Stimulated activated CD4-positive, alpha-beta T cell treated with anti-CD3 and anti-CD28 coated beads, Interleukin-2, amount 100 ng/mL, for 48 hours (primary cell): ENCODE measurements at places on chromosomes 11 and 22.

DNA sequence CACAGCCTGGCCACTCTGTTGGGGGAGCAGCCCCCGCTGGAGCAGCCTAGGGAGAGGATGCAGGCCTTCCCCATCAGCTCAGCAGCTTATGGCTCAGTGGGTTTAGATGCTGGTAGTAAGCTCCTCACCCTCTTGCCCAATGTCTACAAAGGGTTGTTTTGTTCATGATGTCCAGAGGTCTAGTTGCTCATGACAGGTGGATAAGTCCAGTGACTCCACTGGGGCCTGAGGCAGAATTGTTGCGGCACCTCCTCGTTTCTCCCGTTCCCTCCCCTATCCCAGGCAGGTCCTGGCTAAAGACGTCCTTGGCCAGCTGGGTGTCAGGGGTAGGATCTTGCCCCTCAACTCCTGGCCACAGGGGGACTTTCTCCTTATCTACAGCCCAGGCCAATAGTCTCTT lies 233.5 kb upstream of the B3GAT1 start:
- no peak for DNase-seq

GRCh38 chr11:45058647-45058950 lies 87.8 kb upstream of the PRDM11 start:
- DNase-seq: no peak

DNA sequence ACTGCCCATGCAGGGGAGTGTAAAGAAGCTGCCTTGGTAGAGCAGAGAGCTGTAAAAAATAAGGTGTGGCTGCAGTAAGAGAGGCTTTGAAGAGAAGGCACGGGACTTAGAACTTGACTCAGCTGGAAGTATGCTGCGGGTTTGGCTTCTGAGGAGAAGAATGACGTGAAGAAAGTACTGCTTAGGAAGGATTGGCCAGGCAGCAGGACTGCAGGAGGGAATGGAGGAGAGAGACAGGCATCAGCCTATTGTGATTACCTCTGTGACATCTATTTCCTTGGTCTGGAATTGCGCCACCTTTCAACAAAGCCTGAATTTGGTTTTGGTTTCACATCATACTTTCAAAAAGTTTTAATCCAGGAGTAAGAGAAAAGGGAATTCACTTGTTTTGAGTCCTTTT lies 22.5 kb downstream of the PRRG4 start:
- no peak for DNase-seq

DNA sequence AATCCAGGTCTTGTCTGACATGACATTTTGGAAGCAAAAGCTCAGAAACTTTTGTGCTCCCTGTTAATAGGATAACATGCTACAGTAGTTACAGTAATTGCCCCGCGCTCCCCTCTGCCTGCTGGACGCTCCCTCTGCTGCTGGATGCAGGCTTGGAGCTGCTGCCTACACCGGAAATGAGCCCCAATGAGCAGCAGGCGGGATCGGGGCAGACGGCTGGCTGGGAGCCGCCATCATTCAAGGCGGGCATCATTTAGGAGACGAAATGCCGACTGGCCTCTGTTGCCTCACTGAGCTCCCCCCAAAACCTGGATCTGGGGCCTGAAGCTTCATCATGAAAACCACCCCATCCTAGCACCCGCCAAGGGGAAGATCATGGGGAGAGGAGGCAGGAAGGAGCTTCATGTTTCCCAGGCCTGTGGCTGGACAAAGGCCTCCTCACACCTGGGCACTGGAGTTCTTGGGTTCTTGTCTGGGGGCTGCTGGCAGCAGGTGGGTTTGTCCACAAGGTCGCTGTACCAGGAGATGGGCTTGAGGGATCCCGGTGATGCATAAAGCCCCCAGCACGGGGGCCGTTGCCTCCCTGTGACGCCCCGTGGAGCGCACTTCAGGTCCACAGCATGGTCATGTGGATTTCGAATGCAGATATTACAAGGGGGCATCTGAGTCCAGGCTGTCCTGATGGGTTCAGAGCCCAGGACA lies 664.3 kb downstream of the BRD1 start:
- DNase-seq: no peak

GRCh38 chr11:38582151-38582550 lies 1984.1 kb upstream of the RAG2 start:
- DNase-seq: no peak

- no peak for DNase-seq
Observed at GRCh38 chr22:25623310-25623734, 58.8 kb downstream of the GRK3 start.

GRCh38 chr11:10291801-10292638 lies 2.0 kb downstream of the SBF2 start:
- no peak for DNase-seq

GRCh38 chr11:131534611-131535010 lies 164.2 kb downstream of the NTM start:
- DNase-seq: no peak

DNA sequence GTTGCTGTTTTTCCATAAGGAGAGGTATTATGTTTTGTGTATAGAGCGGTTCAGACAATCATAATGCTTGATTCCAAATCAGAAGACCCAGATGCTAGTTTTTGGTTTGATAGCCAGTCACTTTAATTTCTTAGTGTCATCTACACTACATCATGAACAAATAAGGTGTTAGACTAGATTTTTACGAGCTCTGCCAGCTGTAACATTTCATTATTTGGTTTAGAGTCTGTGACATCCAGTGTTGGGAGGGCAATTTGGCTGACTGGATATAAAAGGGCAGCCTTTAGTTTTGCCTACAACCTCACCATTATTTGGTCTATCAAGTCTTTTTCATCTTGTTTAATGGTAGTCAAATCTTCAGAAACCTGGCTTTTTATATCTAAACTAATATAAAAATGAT lies 30.2 kb upstream of the FBXO3 start:
- no peak for DNase-seq

DNA sequence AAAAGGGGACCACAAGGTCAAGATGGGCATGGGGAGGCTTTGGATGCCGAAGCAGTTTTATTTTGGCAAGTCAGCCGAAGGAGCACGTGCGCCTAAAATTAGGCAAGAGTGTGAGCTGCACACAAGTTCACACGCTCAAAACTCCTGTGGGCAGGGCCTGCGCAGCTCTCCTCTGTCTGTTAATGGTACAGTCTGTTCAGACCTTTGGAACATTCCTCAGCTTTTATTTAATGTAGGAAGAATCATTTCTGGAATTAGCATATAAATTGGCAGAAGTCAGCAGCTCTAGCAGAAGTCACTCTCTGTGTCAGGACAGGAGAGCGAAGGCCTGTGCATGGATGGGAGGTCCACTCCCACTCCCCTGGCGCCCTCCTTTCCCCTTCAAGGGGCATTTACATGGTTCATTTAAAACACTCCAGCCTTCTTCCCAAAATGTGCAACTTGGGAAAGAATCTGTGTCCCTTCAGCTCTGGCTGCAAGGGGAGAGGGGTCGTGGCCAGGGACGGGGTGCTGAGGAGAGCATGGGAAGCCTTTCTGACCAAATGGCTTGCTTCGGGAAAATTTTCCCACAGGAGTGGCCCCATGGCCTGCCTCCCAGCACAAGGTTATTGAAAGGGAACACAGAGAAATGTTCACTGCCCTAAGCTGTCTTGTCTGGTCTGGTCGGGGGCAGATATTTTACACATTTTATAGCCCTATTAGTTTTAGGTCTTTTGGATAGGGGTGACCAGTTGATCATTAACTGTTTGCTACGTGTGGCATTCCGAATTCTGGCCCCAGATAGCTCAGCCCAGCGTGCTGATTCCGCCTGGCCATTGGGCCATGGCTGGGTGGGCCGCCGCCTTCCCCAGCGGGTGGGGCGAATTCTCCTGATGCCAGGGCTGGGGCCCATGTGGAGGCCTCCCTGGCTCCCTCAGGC lies 43.9 kb upstream of the SMIM38 start:
- DNase-seq: no peak

DNA sequence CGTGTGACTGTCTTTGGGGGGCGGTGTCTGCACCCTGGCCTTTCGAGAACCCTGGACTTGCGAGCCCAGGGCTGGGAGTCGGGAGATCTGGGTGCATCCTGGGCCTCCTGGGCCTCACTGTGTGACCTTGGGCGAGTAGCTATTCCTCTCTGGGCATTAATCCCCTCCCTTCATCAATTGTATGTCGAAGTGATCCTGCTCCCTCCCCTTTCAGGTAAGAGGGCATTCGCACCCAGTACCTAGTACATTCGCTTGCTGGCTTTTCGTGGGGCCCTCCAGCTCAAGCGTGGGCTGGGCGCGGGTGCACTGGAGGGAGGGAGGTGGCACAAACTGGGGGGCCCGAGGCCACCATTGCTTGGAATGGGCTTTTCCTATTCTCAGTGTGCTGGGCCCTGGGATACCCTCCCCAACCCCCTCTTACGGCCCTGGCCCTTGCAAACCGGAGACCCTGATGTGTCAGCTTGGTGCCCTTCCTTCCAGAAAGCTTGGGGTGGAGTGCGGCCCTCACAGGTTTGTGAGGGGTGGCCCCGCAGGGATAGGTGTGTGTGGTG lies 530 bp downstream of the USP35 start:
- DNase-seq: no peak

- DNase-seq: no peak
Observed at GRCh38 chr11:124474079-124474478, 28.6 kb upstream of the OR8B8 start.

DNA sequence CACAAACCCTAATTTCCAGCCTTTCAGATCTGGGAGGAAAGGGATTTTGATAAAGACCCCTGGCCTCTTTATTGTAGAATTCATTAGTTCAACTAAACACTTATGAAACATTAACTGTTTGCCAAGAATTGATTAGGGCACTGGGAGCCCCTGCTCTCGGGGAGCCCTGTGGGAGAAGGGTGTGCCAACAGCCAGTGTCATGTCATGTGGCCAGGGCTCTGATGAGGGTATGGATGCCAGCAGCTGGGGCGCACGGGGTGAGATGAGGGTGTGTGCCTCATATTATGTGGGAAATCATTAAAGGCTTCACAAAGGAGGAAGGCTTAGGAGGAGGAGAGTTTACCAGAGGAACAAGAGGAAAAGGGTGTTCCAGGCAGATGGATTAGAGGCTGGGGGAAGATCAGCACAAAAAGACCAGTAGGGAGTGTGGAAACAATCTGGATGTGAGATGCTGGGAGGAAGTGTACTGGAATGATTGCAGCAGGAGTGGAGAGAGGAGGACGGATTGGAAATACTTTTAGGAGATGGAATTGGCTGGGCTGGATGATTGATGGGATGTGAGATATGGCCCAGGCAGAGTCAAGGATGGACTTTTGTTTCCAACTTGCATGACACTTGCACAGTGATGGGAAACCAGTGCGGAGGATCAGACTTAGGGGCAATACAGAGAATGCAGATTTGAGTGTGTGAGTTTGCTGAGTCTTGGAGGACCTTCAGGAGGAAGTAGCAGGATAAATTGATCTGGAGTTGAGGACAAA lies 137.8 kb downstream of the CSNK2A3 start:
- no peak for DNase-seq

GRCh38 chr11:46951864-46952263 lies 15.3 kb downstream of the CSTPP1 start:
- no peak for DNase-seq

DNA sequence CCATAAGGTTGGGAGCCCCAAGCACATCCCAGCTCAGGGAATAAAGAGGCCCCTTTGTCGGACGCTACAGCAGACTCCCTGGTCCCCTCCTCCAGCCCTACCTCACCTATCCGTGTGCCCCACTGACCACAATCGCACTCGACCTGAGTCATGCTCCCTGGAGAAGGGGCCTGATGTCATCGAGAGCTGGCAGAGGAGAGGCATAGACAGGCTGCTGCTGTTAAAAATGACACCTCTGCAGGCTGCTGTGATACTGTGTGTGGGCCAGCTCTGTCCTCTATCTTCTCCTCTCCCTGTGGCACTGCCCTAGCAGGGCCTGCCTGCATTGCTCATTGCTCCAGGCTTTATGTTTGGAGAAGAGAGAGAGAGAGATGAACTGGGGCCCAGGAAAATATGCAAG lies 123.4 kb upstream of the SYT13 start:
- no peak for DNase-seq

DNA sequence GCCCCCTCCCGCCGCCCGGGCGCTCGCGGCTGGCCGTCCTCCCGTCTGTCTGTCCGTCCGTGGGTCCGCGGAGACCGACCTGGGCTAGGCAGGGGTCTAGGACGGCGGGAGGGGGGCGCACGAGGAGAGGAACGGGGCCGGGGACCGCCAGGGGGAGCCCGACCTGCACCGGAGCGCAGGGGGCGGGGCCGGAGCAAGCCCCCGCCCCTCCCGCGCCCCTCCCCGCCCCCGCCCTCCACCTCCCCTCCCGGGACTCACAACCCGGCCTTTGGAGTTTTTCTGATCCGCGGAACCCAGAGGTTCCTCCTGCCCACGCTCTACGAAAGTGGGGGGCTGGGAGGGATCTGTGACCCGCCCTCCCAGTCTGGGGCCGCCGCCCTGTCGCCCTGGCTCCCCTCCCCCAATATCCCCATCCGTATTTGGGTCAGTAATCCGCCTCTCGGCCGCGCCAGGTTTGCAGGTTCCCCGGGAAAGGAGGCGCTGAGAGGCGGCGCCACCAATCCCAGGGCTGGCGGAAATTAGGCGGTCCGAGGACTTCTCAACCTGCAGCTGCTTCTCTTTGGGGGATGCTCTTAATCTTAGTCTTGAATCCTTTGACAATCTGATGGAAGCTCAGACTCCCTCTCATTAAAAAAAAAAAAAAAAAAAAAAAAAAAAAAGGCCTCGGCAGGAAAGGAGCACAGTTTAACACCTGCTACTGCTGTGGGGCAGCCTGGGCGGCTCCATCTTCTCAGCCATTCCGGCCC lies 925 bp upstream of the KCNJ11 start:
- peak; percentile 72 for DNase-seq

DNA sequence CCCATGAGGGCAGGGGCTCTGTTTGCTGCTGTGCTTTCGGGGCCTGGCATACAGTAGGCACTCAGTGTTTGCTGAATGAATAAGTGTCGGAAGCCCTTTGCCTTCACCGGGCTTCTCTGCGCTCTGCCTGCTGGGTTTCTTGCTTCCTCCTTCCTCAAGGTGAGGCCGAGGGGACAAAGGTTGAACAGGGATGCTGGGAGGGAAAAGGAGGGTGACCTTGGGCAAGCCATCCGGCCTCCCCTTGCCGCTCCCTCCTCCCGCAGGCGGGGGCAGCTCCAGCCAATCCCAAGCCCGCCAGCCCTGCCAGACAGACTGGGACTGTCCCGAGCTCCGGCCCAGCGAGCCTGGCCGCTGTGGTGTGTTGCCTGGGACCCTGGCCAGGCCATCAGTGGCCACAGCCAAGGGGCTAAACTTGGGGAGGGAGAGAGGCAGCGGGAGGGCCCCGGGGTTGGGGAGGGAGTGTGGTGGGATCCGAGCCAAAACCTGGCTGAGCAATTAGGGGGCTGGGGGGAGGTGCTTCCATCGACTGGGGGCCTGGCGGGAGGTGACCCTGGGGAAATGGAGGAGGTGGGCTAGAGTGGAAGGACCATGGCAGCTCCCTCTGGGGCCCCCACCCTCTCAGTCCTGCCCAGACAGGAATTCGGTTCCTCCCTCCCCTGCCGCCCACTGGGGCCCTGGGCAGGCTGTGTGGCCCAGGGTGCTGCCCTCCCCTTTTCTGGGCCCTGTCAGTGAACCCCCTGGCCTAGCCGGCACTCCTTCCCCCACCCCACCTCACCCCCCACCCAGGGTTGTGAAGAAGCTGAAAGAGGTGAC lies 3.4 kb upstream of the RCOR2 start:
- DNase-seq: no peak
